Cerebellar nuclear complex (tissue), 1 donor: ENCODE measurements at places on chromosomes 4 and X.

GRCh38 chr4:169251291-169252235, 19.2 kb downstream of the SH3RF1 start:
- DNase-seq: no peak

DNA sequence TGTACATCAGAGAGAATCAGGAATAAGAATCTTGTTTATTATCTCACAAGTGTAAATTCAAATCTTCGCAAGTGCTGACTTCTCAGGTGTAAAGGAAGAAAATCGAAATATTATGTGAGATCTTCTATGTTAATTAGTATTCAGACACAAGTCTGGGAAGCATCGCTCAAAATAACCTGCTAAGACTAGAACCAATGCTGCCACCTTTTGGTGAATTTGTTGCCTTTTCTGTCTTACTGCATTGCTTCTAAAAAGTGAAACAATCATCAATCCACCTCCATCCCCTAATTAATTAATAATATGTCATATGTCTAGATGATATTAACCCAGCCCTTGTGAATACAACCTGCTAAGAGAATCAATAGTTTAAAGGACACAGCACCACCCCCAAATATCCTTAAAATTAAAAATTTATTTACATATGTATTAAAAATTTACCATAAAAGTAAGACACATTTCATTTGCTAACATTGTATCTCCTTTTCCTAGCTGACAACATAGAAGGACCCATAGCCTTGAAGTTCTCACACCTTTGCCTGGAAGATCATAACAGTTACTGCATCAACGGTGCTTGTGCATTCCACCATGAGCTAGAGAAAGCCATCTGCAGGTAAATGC, 3.5 kb downstream of the EPGN start:
- DNase-seq: no peak

- DNase-seq: no peak
These were observed 771 bp upstream of the RBPJ start for GRCh38 chr4:26319949-26320537.

DNA sequence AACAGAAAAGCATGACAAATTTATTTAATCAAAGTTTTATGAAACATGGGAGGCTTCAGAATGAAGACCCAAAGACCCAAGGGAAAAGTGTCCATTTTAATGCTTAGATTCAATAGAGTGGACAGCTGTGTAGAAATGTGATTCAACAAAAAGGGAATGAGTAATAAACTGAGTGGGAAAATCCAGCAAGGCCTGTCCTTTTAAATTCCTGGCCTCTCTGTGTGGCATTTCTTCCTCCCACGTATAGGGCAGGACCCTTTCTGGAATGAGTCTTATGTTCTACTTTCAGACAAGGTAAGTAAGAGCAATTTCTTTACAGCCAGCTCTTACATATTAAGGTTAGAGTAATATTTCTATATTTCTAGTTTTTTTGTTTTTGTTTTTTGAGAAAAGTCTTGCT, 14.5 kb downstream of the AASDH start:
- no peak for DNase-seq

DNA sequence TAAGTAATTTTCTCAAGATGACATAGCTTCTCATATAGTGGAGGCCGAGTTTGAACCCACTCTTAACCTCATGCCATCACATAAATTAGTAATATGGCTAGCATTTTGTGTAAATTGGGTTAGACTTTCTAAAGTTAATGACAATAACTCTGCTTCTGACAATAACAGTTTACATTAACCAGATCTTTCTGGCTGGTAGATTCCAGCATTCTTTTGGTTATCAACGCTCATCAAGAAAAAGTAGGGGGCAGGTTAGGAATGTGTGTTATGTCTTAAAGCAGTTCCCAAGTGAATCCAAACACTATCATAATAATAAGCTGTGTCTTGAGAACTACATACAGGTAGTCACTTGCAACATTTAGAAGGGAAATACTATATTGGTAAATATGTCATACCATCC, 162.5 kb downstream of the PRDM5 start:
- no peak for DNase-seq

DNA sequence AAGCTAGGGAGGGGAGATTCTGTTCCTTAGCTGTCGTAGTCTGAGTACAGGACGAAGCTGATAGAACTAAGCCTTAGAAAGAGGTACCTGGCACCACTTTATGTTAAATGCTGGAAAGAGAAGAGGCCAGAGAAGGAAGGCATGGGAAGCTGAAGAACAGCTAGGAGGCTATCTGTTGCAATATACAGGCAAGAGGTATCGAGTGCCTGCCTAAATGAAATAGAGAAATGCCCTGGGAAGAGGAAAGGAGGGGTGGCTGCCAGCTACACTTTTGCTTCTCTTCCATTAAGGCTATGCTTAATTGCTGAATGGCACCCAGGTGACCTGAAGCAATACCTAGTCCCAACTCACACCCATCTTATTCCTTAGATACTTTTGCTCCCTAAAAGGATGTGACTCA, 380.4 kb upstream of the FGF13 start:
- DNase-seq: no peak

DNA sequence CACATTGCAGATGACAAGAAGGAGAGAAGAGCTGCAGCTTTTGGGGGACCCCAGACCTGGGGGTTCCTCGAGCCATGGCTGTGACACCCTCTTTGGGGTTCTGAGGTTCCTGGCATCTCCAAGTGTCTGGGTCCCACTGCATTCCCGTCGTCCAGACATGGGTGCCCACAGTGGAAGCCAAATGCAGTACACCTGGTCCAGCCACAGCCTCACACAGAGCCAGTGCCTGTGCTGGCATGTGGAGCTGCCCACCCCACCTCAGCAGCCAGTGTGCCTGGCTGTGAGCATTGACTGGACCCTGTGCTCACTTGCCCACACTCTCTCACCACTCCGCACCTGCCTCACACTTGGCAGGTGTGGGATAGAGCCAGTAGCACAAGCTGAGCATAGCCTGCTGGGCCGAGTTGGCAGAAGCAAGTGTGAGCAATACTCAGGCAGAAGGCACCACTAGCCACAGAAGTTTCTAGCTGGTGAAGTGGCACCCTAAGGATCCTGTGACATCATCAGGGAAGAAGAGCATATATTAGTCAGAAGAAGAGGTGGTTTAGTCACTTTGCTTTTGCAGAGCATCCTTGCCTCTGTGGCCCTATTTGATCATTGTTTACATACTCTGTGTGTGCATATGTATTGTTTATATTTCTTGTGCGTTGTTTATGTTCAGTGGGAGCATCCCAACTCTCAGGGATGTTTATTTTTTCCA, 65.0 kb upstream of the MAGEB2 start:
- DNase-seq: no peak

GRCh38 chr4:1778642-1779392, 14.3 kb upstream of the FGFR3 start:
- DNase-seq: no peak

GRCh38 chrX:63784902-63785707, at the start of gene ARHGEF9:
Gene ARHGEF9 (minus strand): TSS chrX:63785214. CDS start chrX:63785145, 69 bp downstream.
- no peak for DNase-seq

- DNase-seq: no peak
These were observed 77.9 kb upstream of the ADRA2C start for GRCh38 chr4:3688018-3688998.

DNA sequence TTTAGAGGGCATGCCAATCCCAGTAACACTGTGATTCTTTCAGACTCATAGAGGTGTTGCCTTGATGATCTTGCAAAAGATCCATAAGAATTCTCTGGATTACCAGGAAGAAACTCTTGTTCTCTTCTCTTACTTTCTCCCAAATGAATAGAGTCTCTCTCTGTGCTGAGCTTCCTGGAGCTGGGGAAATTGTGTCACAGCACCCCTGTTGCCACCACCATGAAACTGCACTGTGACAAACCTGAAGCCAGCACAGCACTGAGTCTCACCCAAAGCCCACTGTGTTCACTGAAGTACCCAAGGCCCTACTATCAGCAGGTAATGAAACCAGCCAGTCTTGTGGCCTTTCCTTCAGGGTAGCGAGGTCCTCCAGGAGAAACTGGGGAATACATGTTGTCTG, 332.7 kb upstream of the FGF16 start:
- DNase-seq: no peak

GRCh38 chrX:16488959-16489358, 161.0 kb upstream of the S100G start:
- no peak for DNase-seq

GRCh38 chrX:17024886-17025285, 78.4 kb downstream of the REPS2 start:
- DNase-seq: peak; percentile 10

- no peak for DNase-seq
These were observed 1.2 kb downstream of the CPEB2 start for GRCh38 chr4:15003401-15003890.

DNA sequence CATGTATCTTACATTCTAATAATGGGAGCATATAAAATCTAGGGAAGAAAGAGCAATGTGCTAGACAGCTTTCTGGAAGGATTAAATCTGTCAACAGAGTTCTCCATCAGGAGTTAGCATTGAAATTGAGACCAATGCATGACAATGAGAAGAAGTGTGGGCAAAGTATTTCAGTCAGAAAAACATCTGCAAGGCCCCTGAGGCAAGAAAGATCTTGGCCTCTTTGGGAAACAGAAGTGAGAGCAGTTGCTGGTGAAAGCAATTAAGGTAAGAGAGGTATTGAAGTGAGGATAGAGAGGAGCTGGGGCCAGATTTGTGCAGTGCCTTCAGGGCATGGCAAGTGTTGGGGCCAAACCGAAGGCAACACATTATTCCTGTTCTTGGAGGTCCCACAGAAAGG, 999.1 kb downstream of the STPG2 start:
- DNase-seq: no peak
